ENCODE measurements at places on chromosomes 5 and 9.

DNA sequence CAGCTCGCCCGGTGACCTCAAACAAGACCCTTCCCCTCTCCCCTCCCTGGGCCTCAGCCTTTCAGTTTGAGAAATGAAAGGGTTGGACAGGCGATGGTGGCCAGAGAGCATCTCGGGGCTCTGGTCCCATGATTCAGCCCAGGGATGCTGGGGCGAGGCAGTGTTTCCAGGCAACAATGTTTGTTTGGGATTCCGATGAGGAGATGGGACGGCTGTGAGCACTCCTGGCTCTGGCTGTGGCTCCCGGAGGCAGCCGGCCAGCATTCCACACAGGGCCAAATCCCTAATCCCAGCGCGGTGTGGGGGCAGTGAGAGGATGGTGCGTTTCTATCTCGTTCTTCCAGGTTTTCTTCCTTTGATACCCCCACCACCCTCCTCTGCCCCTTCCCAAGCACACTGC, 66.0 kb downstream of the HMCN2 start:
- peak; percentile 93 for DNase-seq

- DNase-seq = no peak
Measured at GRCh38 chr9:25177858-25178257, 500.4 kb downstream of the TUSC1 start.

- DNase-seq = no peak
Measured at GRCh38 chr5:151958111-151958510, 33.5 kb upstream of the GLRA1 start.

- no peak for DNase-seq
Measured at GRCh38 chr5:165448753-165449152, 1943.3 kb downstream of the MAT2B start.

Data from AG20443 (cell line).